NT2/D1 (cell line): ENCODE measurements at places on chromosomes 2 and 18.
A peak's percentile ranks its signal among the peaks of the same experiment; 100 is the strongest.

- DNase-seq: peak; percentile 57
Observed at GRCh38 chr2:55923091-55923981, at the start of gene EFEMP1. Gene EFEMP1, minus strand, starts transcription at chr2:55923782. Its CDS starts 1,342 bp downstream, at chr2:55922440.

DNA sequence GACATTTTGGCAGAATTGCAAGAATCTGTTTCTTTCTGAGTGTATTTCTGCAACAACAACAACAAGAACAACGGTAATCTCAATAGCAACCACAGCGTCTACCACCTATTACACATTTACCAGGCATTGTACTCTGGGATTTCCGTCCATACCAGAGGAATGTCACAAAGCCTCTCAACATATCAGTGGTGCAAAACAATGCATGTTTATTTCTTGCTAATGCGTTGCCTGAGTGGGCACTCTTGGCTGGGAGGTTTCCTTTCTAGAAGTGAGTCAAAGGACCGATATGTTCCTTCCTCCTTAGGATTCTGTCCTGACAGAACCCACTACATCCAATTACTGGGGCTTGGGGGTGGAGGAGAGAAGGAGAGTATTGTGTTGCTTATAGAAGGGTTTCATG, 585.6 kb downstream of the TSN start:
- DNase-seq: no peak

DNA sequence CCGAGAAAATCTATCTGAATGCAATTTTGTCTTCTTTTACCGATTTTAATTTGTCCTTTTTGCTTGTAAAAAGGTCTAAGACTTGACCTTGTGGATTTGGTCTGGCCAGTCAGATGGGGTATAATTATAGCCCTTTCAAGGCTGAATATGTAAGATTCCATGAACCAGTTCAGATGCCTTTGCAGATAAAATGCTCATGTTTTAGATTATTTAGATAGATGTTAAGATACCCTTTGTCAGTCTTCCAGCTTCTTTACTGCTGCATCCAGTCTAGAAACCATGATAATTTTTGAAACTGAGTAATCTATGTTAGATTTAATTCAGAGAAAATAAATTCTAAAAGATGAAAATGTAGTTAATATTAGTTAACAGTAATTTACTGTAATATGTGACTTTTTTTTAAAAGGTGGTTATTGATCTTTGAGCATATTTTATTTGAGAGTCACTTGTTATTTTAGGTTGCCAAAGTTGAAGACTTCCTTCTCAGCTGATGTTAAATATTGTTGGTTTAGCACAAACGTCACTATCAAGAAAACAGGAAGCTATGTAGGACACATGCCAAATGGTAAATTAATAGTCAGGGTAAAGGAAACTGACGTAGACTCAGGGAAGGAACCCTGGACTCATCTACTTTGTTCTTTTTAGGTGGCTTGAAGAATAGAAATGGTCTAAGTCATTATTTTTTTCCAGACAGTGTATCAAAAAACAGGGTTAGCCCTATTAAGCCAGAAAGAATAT, 29.8 kb downstream of the BABAM2 start:
- no peak for DNase-seq

- DNase-seq: no peak
Observed at GRCh38 chr2:238235331-238235732, 4.5 kb downstream of the HES6 start.

GRCh38 chr2:77566582-77566981, 44.4 kb upstream of the LRRTM4 start:
- DNase-seq: no peak

DNA sequence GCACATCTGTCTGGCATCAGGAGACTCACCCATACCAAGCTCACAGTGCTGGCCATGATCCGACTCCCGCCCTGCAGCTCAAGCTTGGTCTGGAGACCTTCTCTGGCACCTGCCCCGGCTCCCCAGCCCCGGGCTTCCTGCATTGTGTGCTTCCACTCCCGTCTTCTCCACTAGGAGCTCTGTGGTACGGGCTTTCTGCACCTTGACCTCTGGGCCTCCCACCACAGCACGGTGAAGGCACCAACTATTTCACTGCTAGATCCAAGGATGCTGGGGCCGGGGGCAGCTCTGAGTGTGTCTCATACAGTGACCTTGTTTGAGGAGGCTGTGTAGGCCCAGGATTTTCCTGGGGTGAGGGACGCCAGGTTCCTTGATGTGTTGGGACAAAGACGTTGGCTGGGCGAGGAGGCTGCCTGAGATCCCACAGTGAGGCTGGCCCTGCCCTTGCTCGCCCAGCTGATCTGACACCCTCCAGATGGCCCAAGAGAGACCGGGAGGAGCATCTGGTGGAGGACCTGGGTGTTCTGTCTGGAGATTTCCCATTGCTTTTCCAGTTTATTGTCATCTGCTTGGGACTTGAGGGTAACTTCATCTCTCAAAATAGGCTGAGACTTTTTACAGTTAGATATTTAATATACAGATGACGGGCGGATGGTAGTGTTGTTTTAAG, 64.0 kb downstream of the HPCAL1 start:
- no peak for DNase-seq

DNA sequence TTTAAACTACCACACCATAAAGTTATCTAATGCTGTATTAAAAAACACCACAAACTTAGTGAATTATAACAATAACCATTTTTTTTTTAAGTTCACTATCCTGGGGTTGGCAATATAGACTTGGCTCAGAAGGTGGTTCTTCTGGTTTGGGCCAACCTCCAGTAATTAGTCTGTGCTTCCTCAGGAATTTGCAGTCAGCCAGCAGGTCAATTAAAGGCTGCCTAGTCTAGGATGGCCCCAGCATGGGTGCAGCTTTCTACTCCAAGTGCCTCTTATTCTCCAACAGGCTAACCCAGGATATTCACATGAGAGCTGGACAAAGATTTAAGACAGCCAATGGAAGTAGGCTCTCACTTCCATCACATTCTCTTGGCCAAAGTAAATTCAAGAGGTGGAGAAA, 379.1 kb upstream of the FIGN start:
- DNase-seq: no peak

GRCh38 chr2:5914811-5915611, 222.8 kb downstream of the SOX11 start:
- DNase-seq: peak; percentile 39

DNA sequence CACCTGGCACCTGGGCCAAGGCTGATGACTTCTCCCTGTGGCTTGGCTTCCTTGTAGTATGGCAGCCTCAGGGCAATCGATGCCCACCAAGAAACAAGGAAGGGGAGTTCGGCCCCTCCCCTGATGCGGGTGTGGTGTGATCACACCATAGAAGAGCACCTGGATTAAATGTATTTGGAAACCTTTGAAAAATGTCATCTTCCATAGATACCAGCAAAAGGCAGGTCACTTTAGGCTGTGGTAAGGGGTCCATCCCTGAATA, 198.2 kb downstream of the CYP26B1 start:
- no peak for DNase-seq

DNA sequence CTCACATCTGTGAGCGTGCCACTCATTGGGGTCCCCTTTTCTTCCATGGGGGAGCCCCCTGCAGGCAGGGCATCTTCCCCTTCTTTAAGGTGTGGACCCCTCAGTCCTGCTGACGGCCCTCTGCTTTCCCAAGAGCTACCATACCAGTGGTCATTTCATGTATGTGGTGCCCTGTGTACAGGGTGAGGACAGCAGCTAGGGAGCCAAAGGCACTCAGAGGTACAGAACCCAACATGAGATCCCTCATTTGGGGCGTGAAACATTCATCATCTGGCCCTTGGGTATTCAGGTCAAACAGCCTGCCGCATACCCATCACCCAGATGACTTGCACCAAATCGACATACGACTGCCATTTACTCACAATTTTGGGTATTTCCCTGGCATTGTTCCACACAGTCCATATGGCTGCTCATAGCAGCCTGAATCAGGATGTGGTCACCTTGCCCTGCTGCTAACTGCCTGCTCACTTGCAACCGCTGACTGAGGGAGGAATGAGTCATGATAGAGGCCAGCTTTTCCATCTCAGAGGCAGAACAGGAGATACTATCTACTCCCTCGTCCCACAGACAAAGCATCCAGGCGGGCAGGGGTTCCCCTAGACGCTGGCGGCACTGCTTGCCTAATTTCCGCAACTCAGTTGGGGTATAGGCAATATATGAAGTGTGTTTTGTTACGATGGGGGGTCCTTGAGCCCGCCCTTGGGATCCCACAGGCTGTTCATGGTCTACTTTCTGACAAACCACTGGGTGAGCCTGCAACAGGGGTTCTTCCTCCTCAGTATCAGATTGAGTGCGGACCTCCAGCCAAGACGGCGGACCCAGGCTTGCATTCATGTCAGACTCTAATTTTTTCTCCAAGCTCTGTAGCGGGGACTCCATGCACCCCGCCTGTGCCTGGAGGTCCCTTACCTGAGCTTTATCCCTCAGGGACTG, 228.6 kb downstream of the SATB2 start:
- no peak for DNase-seq

GRCh38 chr2:207067473-207067872, 98.3 kb downstream of the KLF7 start:
- no peak for DNase-seq

DNA sequence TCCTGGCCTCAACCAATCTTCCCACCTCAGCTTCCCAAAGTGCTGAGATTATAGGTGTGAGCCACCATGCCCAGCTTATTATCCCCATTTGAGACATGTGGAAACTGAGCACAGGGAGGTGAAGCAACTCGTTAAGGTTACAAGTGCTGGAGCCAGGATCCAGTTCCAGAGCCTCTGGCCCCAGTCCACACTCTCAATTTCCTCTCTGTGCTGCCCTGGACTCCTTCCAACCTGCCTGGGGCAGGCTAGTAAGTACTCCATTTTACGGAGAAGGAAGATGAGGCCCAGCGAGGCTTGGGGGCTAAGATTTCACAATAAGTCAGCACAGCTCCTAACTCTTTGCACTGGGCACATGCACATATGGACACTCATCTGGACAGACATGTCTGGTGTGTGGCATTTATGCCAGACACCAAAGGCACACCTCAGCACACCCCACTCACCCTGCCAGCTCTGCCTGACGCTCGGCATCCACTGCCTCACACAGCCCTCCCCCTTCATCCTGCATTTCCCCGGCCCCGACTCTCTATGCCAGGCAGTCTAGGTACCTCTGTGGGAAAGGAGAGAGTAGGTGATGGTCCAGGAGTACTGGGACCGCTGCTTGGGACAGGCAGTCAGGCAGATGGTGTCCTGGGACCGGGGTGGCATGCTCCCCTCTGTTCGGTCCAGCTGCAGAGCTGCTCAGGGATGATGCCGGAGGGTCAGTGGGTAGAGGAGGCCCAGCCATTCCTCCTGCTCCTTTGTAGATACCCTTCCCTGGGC, 20.5 kb downstream of the CFAP65 start:
- DNase-seq: no peak

DNA sequence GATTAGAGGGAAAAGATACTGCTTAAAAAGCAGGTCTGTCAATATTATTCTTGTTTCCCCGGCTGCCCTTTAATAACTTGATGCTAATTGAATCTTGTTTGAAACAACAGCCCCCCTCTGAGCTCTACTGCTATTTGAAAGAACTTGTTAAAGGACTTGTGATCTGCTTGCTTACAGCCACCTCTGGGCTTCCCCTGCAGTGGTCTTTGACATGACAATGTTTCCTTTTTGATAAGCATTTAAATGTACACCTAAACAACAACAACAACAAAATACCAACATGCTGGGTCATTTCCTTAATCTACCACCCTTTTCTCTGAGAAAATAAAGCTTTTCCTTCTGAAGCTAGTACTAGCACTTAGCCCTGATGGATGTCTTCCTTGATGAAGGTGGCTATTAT, 3.9 kb downstream of the HOXD1 start:
- DNase-seq: no peak

DNA sequence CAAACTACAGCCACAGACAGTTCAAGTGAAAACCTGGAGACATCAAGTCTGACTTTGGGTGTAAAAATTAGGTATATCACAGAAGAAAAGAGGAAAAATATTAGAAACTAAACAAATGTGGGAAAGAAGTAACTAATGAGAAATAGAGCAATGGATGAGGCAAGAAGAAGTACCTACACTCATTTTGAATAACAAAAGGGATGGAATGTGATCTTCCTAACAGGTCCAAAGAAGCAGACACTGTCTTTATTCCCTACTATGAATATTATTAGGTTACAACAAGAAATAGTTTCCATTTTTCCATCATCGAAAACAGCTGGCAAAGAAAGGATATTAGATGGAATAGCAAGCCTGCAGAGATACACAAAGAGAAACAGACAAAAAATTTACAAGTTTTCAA, 486.3 kb upstream of the FSHR start:
- DNase-seq: no peak

- DNase-seq: no peak
Observed at GRCh38 chr2:69384618-69385081, 2.4 kb downstream of the GFPT1 start.

- DNase-seq: no peak
Observed at GRCh38 chr2:150135223-150135883, 352.1 kb downstream of the RND3 start.

DNA sequence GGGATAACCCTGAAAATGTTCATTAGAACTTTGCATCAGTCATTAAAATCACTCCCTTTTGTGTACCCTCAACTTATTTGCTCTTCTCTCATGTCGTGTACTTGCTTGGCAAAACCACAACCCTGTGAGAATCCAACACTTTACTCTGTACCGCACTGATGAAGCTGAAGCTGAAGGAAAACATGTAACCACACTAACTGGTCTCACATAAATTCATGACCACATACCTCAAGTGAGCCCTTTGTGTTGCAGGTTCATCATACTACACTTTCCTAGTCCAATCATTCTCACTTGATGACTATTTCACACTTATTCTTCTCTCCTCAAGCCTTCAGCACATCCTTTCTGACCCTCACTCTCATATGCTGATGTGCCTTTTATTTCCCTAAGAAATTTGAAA, 175.4 kb downstream of the DPP4 start:
- no peak for DNase-seq

- no peak for DNase-seq
Observed at GRCh38 chr2:134493797-134494196, 225.0 kb downstream of the TMEM163 start.

- no peak for DNase-seq
Observed at GRCh38 chr2:170222298-170222697, 44.4 kb downstream of the MYO3B start.

DNA sequence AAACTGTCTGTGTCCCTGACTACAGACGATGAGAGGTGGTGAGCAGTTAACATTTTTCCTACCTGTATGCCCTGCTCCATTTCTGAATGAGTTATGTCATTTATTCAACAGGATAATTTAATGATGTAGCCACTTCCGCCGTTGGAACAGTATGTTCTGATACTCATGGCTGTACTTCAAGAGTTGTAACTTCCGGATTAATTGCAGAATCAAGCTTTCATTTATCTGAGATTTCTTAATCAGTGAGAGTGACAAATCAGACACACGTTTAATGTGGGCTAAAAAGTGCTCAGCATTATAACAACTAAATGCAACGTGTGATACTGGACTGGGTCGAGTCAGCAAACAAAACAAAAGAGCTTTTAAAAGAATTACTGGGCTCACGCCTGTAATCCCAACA, 107.7 kb downstream of the KCTD1 start:
- DNase-seq: no peak

DNA sequence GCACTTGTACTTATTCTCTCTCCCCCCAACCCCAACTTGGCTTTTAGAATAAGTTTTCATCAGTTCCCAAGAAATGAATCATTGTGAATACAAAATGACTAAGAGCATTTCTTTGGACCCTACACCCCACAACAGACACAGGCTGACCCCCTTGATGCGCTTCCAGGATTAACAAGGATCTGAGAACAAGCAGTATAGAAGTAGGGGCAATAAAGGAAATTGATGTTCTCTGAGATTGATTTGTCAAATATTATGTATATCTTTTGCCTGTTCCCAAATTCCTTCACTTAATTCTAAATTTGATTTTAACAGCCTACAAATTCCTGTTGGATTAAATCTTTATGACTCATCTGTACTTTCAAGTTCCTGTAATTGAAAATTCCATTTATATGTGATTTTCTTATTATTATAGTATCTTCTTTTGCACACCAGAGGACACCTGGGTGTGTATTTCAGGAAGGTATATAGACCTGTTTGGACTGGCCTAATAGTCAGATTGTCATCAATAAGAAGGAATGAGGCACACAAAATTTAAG, 10.2 kb upstream of the PTPN4 start:
- DNase-seq: no peak
